SJSA1 (cell line): ENCODE measurements at places on chromosomes 2 and 18. TPM values are rescaled to one million over a fixed set of nuclear protein-coding genes. Genes with fewer than 3 reads are reported as not detected.
A peak's percentile ranks its signal among the peaks of the same experiment; 100 is the strongest.

DNA sequence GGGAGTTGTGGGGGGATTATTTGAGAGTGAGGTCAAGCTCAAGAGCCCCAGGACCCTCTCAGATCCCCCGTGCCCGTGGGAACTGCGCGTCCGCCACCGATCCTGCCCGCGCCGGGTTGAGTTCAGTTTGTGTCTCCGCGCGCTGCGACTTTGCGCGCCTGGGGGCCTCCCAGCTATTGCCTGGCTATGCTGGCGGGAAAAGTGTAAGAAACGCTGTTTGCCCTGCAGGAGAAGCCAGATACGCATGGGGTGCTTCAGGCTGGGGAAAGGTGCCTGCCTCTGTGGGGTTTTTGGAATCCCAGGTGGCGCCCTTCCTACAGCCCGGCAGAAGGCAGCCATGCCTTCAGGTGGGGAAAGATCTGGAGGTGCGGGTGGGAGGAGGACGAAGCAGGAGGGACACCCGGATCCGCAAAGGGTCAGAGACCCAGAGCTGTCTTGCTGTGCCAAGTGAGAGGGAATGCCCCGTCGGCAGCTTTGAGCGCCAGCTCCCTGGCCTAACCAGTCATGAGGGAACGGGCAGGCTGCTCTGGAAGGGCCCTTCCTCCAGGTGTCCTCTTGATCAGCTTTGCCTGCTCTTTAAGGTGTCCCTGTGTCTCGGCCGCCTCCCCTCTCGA is 22.5 kb downstream of the TEX44 start:
- peaks cover 58% of the 10 kb centered on the region for H3K4me1 ChIP-seq
- no peaks in the 10 kb centered on the region for H3K27me3 ChIP-seq
- no peak overlapping the region for H3K4me3 ChIP-seq
- H3K27ac ChIP-seq = peak overlapping the region; percentile 95; the same call in 1 of the 2 replicates
- H3K36me3 ChIP-seq = no peaks in the 10 kb centered on the region; the same call in 1 of the 2 replicates

- H3K4me3 ChIP-seq = no peak overlapping the region
- no peak overlapping the region for H3K27ac ChIP-seq
- no peaks in the 10 kb centered on the region for H3K27me3 ChIP-seq
- no peak for DNase-seq
These were observed 358.5 kb downstream of the MYCN start for GRCh38 chr2:16298866-16299265.

DNA sequence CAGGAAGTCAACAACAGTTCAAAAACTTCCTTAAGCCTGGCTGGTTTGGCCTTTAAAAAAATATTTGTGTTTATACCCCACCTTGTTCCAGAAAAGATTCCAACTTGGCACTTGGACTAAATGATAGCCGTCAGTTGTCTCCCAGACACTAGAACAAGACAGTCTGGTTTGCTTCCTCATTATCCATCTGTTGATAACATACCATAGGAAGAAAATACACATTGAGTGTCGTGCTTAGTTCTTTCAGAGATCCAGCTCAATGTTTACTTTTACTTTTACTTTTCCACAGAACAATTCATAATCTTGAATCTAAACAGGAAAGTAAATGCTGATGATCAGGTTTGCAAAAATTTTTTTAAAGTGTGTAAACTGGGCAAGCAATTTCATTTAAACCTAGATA is 2.4 kb upstream of the VPS54 start:
- H3K36me3 ChIP-seq = peaks cover 4% of the 10 kb centered on the region
- no peak for DNase-seq
- no peak overlapping the region for H3K27ac ChIP-seq
- H3K27me3 ChIP-seq = no peaks in the 10 kb centered on the region

DNA sequence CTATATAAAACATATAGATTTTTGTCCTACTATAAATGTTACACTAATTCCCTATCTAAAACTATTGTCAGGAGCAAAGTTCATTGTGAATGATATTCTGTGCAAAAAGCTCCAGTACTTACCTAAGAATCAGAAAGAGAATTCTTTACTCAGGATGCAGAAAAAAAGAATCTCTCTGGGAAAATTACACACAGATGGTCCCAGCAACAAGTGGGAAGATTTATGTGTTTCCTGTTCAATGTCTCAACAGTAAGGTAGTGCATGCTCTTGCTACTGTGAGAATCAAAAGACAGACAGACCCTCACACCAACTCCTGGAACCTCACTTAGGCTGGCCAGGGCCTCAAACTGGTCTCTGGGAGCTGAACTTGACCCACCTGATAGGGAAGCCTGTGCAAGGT is 11.2 kb upstream of the NAPG start:
- H3K4me3 ChIP-seq = no peak overlapping the region
- no peak for DNase-seq
- H3K27ac ChIP-seq = no peak overlapping the region
- H3K4me1 ChIP-seq = peaks cover 5% of the 10 kb centered on the region
- peaks cover 3% of the 10 kb centered on the region for H3K27me3 ChIP-seq

GRCh38 chr2:48328942-48329723 is 200.8 kb upstream of the STON1 start:
- no peak overlapping the region for H3K4me3 ChIP-seq
- H3K36me3 ChIP-seq = peaks cover 3% of the 10 kb centered on the region; the same call in 1 of the 2 replicates
- DNase-seq = no peak

DNA sequence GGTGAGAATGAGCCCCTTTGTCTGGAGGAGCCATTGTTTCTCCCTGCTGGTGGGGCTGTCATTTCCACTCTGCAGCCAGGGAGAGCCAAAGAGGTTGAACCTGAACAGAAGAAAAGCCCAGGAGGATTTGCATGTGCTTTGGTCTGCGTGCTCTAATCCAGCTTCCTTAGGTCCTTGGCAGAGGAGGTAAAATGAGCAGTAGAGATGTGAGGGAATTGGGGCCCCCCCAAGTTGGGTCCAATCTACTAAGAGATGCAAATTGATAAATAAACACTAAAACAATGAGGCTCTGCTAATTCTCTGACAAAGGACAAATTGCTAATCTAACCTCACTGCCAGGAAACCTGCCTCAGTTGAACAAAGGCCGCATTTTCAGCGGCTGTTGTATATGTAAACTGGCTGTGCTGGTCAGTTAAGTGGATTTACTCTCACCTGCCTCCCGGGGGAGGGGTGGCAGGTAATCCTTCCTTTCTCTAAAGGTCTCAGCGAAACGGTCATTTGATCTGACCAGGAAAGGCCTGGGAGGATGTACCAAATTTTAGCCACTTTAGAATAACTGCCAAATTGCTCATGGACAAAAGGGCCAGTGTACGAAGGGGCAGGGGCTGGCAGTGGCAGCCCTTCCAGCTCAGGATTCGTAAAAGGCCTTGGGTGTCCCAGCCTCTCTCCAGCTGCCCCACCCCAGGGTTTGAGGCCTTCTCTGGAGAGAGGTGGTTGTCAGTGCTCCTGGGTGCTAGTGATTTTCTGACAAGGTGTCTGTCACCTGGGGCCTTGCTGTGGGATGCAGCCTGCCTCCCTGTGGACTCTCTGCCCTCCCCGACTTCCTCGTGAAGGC is 193.6 kb downstream of the MIB1 start:
- H3K27ac ChIP-seq = no peak overlapping the region
- H3K27me3 ChIP-seq = 0 out of 2 replicates have a peak, but pooled peaks cover 6% of the 10 kb centered on the region
- DNase-seq = no peak

The LINC00305 gene
- total RNA-seq = not detected in 2 replicates
